ENCODE measurements at places on chromosomes 7 and 10. TPM values are rescaled to one million over a fixed set of nuclear protein-coding genes. Genes with fewer than 3 reads are reported as not detected.

The ANKRD61 gene
- total RNA-seq = 0.19 TPM

The GRM3 gene
- not detected for total RNA-seq

- DNase-seq = peak; percentile 10
Measured at GRCh38 chr7:141073641-141074161, at the start of gene TMEM178B. TMEM178B (plus strand) TSS chr7:141074064.

GRCh38 chr10:106440767-106441166, 723.7 kb downstream of the SORCS1 start:
- no peak for DNase-seq

DNA sequence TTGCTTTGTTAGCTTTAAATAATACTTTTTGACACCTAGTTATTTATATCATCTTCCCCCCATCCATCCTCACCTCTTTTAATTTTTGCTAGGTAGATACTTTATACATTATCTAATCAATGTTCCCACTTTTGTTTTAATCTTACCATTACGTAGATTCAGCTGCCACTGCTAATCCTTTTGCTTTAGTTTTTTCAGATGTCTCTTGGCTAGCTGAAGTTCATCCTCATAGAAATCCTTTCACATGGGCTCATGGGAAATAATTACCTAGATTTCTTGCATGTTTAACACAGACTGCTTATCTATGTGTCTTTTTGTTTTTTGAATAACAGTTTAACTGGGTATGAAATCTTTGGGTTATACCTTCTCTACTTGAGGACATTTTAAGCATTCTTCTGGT, 60.1 kb downstream of the ZNRF2 start:
- DNase-seq = no peak

The MOGAT3 gene
- 0.25 TPM for total RNA-seq

DNA sequence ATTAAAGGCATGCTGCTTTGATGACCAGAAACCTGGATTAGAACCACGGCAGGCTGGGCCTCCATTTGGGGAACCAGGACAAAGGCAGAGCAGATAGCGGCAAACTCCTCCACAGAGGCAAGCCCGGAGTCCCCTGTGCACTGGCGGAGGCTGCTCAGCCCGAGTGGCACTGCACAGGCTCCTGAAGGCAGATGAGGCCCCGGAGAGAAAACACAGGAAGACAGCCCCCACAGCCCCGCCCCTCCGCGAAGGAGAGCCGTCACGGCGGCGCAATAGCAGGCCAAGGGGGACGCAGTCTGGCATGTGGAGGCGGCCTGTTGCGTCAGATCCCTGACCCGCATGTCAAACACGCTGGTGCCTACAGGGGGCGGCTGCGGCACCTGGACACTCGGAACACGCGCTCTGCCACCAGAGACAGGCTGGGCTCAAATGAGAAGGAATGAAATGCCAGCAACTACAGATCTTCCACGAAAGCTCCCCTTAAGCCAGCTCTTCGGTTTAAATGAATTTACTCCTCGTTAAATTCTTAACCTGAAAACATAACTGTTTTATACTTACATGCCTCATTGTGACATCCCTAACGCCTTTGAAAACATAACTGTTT, 128.5 kb downstream of the MAD1L1 start:
- peak; percentile 94 for DNase-seq

- no peak for DNase-seq
Measured at GRCh38 chr7:151142686-151143040, 24.8 kb downstream of the GBX1 start.

The FEZF1 gene
- total RNA-seq = not detected

DNA sequence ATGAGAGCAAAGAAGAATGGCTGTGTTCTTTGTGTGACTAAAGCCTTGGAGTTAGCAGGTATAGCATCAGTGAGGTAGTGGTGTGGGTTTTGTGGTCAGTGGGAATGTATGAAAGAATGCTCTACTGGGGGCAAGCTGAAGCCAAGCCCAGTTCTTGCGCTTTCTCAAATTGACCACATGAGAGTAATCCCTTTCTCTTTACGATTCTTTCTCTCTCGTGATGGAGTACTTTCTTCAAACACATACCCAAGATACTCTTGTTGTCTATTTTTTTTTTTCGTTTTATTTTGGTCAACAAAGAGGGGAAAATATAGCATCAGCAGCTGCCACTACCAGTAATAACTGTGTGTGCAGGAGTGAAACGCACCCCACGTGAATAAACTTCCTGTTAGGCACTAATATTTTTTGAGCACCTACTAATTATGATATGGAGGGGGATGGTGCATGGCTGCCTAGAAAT, 8.4 kb upstream of the PANK1 start:
- DNase-seq = no peak

The TMEM196 gene
- total RNA-seq = 0.06 TPM

GRCh38 chr7:42805601-42806000, 106.3 kb downstream of the C7orf25 start:
- DNase-seq = no peak

GRCh38 chr7:66429498-66430163, 199.1 kb upstream of the KCTD7 start:
- DNase-seq = no peak

Data from kidney (tissue), 22 donors.